ENCODE measurements at places on chromosomes 2 and 18. TPM values are rescaled to one million over a fixed set of nuclear protein-coding genes. Genes with fewer than 3 reads are reported as not detected.

DNA sequence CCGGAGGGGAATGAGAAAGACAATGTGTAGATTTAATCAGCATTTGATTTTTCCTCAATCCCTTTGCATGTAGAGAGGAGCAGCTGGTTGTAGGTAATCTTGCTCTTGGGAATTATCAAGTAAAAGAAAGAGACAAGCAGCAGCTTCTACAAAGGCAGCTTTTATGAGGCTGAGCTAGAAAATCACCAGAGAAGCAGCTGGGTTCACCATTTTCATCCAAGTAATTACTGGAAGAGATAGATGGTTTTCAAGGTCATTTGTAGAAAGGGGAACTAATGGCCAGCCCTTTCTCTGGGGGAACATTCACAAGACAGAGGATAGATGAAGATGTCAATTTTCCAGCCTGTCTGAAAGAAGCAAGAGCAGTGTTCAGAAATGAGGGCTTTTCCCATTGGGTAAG, 113.0 kb downstream of the RND3 start:
- H3K4me1 ChIP-seq = no peaks in the 10 kb centered on the region
- no peak for DNase-seq
- H3K36me3 ChIP-seq = no peaks in the 10 kb centered on the region
- no peak overlapping the region for H3K4me3 ChIP-seq
- H3K27me3 ChIP-seq = peaks cover 2% of the 10 kb centered on the region

DNA sequence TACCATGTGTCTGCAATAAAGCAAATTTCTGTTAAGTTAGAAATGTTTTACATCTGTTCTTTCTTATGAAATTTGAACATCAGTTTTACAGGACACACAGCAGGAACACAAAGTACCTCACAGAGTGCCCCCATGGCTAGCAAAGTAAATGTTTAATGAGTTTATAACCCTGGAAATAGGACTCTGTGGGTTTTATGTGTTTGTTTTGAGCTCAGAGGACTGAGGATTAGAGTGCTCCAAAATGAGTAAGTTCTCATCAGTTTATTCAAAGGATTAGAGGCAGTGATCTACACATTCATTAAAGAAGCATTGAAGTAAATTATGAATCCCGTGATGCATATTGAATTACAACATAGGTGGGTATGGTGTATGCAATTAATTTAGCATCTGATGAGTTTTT, 281.8 kb downstream of the GULP1 start:
- no peak overlapping the region for H3K4me3 ChIP-seq
- no peaks in the 10 kb centered on the region for H3K27me3 ChIP-seq
- no peaks in the 10 kb centered on the region for H3K36me3 ChIP-seq

DNA sequence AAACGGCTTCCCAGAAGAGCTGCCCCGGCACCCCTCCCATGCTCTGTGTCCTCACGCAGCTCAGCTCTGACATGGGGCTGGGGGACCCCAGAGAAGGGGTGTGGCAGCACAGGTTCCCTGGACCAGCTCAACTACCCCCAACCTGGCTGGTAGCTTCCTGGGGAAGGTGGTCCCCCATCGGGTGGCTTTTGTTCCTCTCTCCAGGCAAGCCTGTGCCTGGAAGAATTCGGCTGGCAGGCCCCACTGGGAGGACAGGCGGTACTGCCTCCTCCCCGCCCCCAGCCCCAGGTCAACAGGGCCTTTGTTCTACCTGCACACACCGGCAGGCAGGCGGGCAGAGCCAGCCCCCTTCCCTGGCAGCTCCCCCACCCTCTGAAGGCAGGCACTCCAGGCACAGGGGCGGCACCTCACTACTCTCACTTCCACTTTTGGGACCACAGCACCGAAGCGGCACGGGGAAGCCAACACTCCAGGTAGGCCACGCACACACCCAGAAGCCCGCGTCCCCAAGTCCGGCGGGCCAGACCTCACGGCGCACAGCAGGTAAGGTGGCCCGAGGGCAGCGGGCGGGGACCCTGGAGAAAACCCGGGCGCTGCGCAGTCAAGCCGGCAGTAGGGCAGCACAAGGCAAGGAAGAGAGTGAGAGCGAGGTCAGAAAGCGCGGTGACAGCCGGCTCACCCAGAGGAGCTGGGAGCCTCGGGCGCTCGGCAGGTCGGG, 1.3 kb downstream of the HS6ST1 start:
- H3K27ac ChIP-seq = no peak overlapping the region
- peak overlapping the region; percentile 89 for H3K4me3 ChIP-seq
- peaks cover 12% of the 10 kb centered on the region for H3K36me3 ChIP-seq
- DNase-seq = peak; percentile 8
- peaks cover 23% of the 10 kb centered on the region for H3K27me3 ChIP-seq

Gene CCDC150
- total RNA-seq = 12.4 TPM

- no peak overlapping the region for H3K27ac ChIP-seq
- no peaks in the 10 kb centered on the region for H3K36me3 ChIP-seq
- peaks cover 19% of the 10 kb centered on the region for H3K4me1 ChIP-seq
- no peak overlapping the region for H3K4me3 ChIP-seq
- no peak for DNase-seq
Observed at GRCh38 chr2:172213116-172213860, 110.6 kb upstream of the DLX2 start.

GRCh38 chr2:11554399-11554716, 20.5 kb downstream of the GREB1 start:
- H3K36me3 ChIP-seq = peaks cover 7% of the 10 kb centered on the region
- H3K27me3 ChIP-seq = no peaks in the 10 kb centered on the region
- H3K4me3 ChIP-seq = peak overlapping the region; percentile 15
- no peak for DNase-seq

GRCh38 chr2:60125611-60126426, 427.6 kb downstream of the BCL11A start:
- H3K4me1 ChIP-seq = no peaks in the 10 kb centered on the region
- H3K27ac ChIP-seq = no peak overlapping the region
- no peaks in the 10 kb centered on the region for H3K27me3 ChIP-seq
- H3K4me3 ChIP-seq = no peak overlapping the region
